ENCODE measurements at places on chromosomes 13 and 19.

DNA sequence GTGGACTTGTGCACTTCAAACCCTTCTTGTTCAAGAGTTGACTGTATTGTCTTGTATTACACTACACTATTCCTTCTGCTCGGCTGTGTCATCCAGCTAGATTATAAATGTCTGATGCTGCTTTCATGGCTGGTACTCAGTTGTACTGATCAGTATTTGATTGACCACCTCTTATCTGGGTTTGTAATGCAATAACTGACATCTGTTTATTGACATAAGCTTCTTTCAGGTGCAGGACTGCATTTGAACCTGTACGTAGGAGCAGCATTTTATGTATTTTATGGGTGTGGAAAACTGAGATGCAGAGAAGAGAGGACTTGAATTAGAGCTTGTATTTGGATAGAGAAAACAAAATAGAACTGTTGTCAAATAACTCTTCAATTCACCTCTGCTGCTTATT is 309.2 kb downstream of the FGF9 start:
- DNase-seq = no peak

GRCh38 chr13:95524264-95524901 is 28.1 kb upstream of the CLDN10 start:
- DNase-seq = no peak

GRCh38 chr13:43478211-43478610 is 308.6 kb downstream of the ENOX1 start:
- no peak for DNase-seq

GRCh38 chr19:35204799-35205732 is 23.5 kb downstream of the FAM187B start:
- no peak for DNase-seq

- DNase-seq = peak; percentile 47
These were observed 991 bp downstream of the ABHD17A start for GRCh38 chr19:1884291-1884718.

DNA sequence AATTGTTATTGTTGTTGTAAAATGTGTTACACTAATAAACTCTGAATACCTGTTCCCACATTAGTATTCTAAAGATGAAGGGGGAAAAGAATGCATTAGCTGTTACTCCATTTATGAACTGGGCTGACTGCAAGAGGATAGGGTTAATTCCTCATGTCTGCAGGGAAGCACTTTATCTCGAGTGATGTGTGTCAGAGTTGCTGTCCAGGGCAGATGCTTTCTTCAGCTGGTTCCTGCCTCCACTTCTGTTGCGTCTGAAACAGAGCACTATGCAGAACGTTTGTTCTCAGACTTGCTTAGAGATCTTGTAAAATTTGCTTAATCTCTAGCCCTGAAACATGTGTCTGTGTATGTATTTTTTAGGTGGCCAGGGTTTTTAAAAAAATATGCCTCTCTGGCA is 318.8 kb downstream of the SPRY2 start:
- DNase-seq = no peak

GRCh38 chr13:111940892-111941291 is 126.1 kb upstream of the SOX1 start:
- DNase-seq = no peak

- DNase-seq = no peak
These were observed 128.0 kb downstream of the DCT start for GRCh38 chr13:94351292-94351990.

DNA sequence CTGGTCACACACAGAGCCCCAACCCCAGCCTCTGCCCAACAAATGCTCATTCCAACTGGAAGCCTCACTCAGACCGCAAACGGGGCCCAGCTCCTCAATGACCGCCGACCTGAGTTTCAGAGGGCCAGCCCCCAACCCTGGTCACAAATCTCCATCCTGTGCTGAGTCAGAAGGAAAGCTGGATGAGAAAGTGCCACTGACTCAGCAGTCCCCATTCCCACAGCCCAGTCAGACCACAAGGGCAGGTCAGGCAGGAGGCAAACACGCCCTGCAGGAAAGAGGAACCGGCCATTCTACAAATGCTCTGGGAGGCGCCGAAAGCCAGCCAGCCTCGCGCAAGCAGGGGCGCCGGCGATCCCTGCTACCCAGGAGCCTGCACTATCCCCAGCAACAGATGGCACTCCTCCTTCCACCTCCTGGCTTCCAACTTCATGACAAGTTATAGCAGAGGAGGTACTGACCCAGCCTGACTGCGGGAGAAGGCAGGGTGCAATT is 14.1 kb upstream of the PRKD2 start:
- no peak for DNase-seq

DNA sequence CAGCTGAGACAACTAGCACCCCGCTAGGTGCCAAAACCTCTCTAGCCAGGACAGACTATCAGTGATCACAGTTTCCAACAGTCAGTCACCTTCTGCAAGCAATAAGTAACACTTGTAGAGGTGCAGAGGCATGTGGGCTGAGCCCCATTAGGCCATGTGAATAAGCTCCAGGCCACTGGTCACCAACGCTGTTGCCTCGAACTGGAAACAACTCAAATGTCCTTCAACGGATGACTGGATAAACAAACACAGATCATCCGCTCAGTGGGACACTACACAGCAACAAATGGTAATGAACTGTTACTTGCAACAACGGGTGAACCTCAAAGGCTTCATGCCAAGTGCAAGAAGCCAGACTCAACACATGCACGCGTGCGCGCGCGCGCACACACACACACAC is 27.5 kb upstream of the TMEM160 start:
- DNase-seq = no peak

- DNase-seq = no peak
These were observed 18.4 kb upstream of the SIGLEC14 start for GRCh38 chr19:51664997-51665396.

DNA sequence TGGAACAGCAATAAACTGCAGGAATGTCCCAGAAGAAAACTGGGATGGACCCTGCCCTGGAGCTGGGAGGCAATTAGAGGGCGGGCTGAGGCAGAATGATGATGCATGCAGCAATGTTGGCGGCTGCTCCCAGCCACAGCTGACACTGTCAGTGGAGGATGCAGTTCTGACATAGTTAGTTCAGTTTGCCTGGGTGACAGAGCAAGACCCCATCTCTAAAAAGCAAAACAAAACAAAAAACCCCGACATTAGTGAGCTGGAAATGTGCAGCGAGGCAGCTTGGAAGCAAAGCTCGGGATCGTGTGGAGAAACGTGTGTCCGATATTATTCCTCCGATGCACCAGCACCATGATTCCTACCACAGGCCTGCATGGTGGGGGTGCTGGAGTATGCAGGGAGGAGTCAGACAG is 110.1 kb upstream of the UQCRFS1 start:
- no peak for DNase-seq

GRCh38 chr13:100409132-100409531 is 179.5 kb downstream of the GGACT start:
- DNase-seq = no peak

- no peak for DNase-seq
These were observed 11.4 kb downstream of the LPAR6 start for GRCh38 chr13:48401480-48401879.

GRCh38 chr13:33870046-33870668 is 52.2 kb downstream of the RFC3 start:
- no peak for DNase-seq

DNA sequence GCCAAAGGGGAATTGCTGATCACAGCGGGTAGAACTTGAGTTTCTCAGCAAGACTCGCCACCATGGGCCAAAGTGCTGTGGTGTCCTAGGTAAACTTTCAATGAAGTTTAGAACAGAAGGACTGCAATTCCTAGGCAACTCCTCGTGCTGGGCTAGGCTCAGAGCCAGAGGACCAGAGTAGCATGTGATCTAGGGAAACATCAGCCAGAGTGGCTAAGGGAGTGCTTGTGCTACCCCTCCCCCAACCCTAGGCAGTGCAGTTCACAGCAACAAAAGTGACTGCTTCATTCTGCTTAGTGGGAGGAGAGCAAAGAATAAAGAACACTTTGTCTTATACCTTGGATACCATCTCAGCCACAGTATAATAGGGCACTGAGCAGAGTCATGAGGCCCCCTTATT is 1658.6 kb upstream of the MIR17HG start:
- DNase-seq = no peak

DNA sequence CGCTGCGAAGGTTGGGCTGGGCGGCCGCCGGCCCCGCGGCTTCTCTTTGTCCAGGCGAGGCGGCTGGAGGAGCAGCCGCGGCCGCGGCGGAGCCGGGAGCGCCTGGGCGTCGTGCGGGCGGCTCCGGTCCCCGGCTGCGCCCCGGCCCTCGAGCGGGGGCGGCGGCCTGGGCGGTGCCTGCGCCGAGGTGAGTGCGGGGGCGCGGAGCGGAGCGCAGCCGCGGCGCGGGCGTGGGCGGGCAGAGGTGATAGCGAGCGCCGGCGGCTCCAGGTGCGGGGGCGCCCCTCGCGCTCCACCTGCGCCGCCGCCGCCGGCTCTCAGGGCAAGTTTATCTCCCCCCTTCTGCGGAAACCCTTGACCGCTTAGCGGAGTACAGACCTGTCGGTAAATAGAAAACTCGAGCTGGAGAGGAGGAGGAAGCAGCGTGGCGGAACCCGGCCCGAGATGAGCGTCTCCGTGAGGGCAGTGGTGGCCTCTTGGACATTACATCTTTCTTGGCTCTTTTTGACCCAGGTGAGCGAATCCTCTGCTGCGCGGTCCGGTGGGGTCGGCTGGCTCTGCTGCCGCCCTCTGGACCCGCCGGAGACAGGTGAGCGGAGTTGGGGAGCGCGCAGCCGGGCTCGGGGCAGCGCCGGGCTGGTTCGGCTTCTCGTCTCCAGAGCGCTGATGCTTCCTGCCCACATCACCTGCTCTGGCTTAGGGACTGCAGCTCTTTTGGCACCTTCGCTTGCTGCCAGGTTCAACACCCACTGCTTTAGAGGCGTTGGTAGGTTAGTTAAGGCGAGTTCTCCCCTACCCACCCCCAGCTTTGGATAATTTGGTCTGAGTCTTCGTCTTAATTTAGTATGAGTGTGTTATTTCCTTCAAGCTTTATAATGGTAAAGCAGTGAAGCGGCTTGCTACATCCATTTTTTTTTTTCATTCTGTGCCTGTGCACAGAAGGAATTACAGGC is at the start of gene MTUS2:
TSS of gene MTUS2 (plus strand) at position 241 of the 953 bp plus-strand sequence.
- no peak for DNase-seq

- DNase-seq = no peak
These were observed 29.7 kb upstream of the MIER2 start for GRCh38 chr19:374183-374885.

- DNase-seq = no peak
These were observed 5.5 kb downstream of the EBI3 start for GRCh38 chr19:4234862-4235201.

- DNase-seq = no peak
These were observed 235.1 kb downstream of the NALCN start for GRCh38 chr13:101181076-101181685.

GRCh38 chr19:54297759-54298305 is 15.1 kb downstream of the LILRA5 start:
- DNase-seq = no peak

- no peak for DNase-seq
These were observed 18.1 kb upstream of the ARL11 start for GRCh38 chr13:49610176-49610575.

GRCh38 chr13:45325806-45326205 is 15.2 kb downstream of the TPT1 start:
- DNase-seq = no peak

GRCh38 chr19:52248241-52248640 is 21.1 kb upstream of the ZNF766 start:
- DNase-seq = peak; percentile 49

- no peak for DNase-seq
These were observed 9.1 kb downstream of the LAIR1 start for GRCh38 chr19:54355675-54356074.

- no peak for DNase-seq
These were observed 277.5 kb upstream of the SOX1 start for GRCh38 chr13:111789420-111789819.

- no peak for DNase-seq
These were observed 341.4 kb downstream of the LIG4 start for GRCh38 chr13:107873926-107874325.

DNA sequence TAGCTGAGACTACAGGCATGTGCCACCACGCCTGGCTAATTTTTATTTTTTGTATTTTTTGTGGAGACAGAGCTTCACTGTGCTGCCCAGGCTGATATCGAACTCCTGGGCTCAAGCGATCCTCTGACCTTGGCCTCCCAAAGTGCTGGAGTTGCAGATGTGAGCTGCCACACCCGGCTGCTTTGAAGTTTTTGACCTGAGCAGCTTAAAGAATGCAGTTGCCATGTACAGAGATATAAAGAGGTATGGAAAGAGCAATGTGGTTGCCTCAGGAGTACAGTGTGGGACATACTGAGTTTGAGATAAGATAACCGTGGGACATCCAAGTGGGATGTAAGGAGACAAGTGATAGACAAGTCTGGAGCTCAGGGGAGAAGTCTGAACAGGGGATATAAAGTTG is 82.7 kb upstream of the LSM14A start:
- no peak for DNase-seq

DNA sequence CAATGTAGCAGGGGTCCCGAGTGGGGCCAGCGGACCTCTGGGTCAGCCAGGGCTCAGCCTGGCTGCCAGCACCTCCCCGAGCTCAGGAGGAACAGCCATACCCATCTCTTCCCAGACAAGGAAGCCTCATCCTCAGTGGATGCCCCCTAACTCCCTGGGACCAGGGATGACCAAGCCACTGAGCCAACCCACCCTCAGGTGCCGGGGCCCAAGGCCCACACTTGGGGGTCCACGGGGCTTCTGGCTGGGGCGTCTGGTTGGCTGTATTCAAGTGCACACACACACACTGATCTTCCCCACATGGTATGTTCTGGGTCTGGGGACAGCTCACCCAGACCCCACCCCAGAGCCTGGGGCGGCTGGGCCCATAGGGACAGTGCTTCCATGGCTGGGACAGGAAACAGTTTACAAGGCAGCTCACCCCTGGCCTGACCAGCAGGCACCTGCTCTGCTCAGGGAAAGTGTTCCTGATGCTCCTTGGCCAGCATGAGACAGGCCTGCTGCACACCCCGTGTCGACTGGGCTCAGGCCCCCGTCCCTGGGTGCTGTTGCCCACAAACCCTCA is 7.7 kb downstream of the RAB11B start:
- DNase-seq = no peak

- DNase-seq = no peak
These were observed 816 bp downstream of the SPRED3 start for GRCh38 chr19:38389101-38389925.

DNA sequence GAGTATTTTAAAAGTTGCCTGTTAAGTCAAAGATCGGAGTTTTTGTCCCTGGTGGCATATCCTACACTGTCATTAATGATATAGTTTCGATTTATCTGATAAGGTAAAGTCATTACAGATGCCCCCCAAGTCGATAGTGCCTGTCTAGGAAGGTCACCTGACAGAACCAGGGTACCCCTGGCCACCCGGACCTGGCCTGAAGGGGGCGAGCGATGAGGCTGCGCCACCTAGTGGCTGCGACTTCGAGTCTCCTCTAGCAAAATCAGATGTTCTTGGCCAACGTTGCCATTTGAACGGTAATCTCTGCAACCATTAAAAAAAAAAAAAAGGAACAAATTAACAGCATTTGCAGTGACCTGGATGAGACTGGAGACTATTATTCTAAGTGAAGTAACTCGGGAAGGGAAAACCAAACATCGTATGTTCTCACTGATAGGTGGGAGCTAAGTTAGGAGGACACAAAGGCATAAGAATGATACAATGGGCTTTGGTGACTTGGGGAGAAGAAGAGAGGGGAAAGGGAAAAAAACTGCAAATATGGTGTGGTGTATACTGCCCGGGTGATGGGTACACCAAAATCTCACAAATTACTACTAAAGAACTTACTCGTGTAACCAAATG is 565.1 kb downstream of the LIG4 start:
- DNase-seq = peak; percentile 1
